ENCODE measurements at places on chromosomes 16 and 17. TPM values are rescaled to one million over a fixed set of nuclear protein-coding genes. Genes with fewer than 3 reads are reported as not detected.

DNA sequence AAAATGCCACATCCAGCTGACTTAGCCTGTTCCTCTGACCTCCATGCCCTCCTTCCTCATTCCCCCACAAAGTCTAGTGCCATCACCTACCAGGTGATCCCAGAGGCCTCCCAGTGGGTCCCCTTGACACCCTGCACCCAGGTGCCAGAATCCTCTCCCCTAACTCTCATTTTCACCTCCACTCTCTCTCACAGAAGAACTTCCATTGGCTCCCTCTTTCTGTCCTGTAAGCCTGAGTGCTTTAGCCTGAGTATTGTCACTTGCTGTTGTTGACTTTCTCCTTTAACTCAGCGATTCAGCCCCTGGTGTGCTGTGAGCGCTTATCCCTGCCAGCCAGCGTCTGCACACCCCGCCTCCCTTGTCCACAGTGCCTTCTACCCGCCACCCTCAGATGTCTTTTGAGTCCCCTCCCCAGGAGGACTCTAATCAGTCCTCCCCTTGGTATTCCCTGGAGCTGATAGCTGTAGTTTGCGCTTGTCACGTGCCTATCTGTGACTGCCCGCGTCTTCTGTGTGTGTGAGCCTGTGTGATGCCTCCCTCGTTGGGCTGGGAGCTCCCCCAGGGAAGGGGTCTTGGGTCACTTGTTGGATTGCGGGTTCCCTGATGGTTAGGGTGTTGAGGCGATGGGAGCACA, 31.9 kb downstream of the ARHGAP23 start:
- DNase-seq, result no peak

DNA sequence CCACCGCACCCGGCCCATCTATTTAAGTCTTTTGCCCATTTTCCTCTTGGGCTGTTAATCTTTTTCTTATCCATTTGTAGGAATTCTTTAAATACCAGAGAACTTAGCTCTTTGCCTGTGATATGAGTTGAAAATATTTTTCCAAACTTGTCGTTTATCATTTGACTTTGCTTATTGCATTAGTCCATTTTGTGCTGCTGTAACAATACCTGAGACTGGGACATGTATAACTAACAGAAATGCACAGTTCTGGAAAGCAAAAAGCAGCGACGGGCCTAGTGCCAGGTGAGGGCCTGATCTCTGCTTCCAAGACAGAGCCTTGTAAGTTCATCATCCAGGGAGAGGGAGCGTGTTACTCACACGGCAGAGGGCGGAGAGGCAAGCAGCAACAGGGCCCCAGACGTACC, 25.6 kb upstream of the BHLHA9 start:
- no peak for DNase-seq

Gene NUBP2
- 143 TPM for total RNA-seq

- DNase-seq, result no peak
Observed at GRCh38 chr16:82855471-82855870, 228.7 kb downstream of the CDH13 start.

Gene OR4D1
- 0.10 TPM for total RNA-seq

Gene MPV17L
- total RNA-seq, result 11.7 TPM

GRCh38 chr17:59793205-59793604, 85.8 kb downstream of the VMP1 start:
- no peak for DNase-seq

Gene TNFRSF13B
- not detected for total RNA-seq

Data from GM23338 (cell line).